ENCODE measurements at places on chromosomes 2 and 18.

GRCh38 chr2:205758051-205758450, 75.8 kb downstream of the NRP2 start:
- DNase-seq = no peak

GRCh38 chr2:28496781-28497180, 921 bp downstream of the PLB1 start:
- no peak for DNase-seq

DNA sequence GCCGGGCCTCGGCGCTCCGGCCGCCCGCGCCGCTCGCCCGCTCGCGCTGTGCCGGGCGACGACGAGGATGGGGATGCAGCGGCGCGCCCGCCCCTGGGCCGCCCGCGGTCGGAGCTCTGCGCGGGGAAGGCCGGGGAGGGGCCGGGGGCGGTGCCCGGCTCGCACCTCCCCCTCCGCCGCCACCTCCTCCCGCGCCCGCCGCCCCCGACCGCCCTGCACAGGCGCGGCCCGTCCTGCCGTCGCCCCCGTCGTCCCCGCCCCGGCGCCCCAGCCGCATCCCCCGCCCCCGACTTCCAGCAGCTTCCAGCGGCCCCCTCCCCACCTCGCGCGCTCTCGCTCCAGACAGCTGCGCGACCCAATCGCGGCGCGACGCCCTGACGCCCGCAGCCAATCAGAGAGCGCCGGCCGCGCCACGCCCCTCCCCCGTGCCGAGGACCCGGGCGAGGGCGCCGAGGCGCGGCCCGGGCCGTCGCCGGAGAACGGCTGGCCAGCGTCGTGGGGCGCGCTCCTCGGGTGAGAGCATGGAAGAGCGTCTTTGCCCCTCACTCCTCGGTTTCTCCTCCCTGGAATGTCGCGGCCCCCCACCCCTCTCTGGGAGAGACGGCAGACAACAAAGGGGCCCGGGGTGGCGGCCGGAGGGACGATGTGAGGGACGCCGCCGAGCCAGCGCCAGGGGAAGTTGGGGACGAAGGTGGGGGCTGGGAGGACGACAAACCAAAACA, at the start of gene MBOAT2:
Gene MBOAT2, minus strand, starts transcription at position 69 of the 722 bp plus-strand sequence. CDS start 70 bp downstream, outside the sequence.
- peak; percentile 86 for DNase-seq

DNA sequence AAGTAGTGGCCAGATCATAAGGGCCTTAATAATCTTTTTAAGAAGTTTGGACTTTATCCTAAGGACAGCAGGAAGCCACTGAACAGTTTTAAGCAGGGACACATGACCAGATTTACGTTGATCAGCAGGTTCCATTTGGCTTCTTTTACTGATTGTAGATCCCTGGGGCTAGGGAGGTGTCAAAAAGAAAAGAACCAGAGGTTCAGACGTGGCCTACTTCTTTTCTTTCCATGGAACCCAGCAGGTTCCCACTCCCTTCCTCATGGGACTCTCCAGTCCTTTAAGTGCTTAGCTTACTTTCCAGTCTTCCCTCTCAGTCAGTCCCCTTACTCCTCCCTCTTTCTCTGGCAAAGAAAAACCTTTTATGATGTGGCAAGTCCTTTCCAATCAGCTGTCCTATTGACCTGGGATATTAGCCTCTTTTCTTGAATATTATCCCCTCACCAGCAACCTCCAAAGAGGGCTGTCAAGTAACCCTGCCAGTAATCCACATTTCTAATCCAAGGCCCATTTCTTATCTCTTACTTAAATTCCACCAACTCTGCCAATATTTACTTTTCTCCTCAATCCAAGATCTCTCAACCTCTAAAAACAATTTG, 33.5 kb downstream of the NHEJ1 start:
- DNase-seq = no peak

GRCh38 chr2:240655931-240656886, 26.5 kb downstream of the AQP12B start:
- no peak for DNase-seq

GRCh38 chr2:128455721-128456050, 137.0 kb upstream of the HS6ST1 start:
- no peak for DNase-seq

- no peak for DNase-seq
Observed at GRCh38 chr2:85803704-85804425, 50.1 kb downstream of the ATOH8 start.

DNA sequence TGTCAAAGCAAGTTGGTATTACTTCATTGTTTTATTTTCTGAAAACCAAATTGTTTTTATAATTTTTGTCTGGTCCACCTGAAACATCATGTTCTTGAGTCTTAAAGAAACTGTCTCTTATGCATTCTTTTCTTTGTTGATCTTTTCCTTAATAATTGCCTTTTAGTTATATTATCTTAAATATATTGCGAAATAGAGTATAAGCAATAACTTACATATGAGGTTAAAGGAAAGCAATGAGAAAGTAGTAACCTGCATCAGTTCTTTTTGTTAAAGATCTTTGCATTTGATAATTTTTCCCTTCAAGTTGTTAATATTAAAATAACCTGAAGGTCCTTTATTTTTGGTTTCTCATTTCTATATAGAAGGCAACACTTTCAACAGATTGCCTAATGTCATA, 315.0 kb downstream of the CTNNA2 start:
- no peak for DNase-seq

GRCh38 chr2:39094717-39095363, 26.0 kb downstream of the SOS1 start:
- peak; percentile 53 for DNase-seq

DNA sequence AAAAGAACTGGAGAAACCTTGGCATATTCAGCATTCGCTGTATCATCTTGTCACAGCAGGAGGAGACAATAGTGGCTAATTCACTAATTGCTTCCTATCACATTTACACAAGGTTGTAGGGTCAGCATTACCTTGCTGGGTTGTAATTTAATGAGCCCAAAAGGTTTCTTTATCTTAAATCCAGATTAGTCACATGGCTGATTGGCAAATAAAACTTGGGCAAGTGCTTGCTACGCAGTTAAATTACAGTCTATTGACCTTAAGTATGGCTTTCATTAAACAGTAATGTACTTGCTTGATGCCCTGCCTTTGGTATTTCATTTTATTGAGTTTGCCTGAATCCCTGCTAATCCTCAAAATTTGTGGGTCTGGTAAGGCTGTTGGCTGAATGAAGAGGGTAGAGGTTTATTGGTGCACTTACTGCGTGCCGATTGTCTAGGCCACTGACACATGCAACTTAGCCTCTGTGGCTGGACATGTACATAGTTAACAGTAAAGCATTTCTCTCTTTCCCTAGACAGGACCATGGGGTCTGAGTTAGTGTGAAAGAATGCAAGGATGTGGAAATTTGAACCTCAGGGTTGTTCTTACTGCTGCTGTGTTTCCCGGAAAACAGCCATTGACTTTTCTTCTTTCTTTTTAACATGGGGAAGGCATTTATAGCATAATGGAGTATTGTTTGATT, 34.3 kb downstream of the FMNL2 start:
- DNase-seq = no peak

DNA sequence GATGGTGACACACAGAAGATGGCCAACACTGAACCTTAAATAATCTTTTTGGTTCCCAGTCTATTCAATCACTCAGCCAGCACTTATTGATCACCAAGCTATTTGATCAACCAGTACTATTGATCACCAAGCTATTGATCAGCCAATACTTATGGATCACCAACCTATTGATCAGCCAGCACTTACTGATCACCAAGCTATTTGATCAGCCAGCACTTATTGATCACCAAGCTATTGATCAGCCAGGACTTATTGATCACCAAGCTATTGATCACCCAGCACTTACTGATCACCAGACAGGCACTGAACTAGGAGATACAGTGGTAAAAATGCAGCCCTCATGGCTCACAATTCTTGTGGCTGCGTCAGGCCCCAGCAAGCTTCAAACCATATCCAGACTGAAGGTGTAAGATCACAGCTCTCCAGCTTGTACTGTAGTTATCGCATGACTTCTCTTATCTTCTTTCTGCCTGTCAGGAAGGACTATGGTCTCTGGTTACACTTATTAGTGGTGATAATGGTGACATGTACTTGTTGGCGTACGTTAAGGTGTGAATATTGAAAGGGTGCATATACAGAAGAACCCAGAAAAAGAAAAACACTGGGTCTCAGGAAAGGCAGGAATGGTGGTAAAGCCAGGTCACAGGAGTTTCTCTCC, 18.4 kb upstream of the B3GNT2 start:
- no peak for DNase-seq

DNA sequence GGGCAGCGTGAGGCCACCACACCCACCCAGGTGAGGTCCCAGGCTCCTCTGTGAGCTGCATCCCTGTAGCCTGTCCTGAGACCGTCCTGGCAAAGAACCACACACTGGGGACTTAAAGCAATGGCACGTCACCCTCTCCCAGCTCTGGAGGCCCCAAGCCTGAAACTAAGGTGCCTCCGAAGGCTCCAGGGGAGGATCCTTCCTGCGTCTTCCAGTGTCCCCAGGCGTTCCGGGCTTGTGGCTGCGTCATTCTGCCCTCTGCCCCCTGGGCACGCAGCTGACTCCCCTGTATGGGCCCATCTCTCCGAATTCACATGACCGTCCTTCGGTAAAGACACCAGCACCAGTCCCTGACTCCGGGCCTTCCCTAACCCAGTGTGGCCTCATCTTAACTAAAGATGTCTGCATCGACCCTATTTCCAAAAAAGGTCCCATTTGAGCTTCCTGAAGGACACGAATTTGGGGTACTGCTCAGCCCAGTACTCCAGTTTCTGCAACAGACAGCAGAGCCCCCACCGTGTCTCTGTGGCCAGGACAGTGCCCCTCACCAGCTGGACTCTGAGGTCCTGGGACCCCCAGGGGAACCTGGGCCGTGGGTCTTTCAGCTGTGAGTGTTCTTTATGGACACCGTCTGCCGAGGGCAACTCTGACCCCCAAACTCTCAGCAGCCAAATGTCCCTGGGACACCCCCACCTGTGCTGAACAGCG, 75.2 kb upstream of the CTDP1 start:
- no peak for DNase-seq

DNA sequence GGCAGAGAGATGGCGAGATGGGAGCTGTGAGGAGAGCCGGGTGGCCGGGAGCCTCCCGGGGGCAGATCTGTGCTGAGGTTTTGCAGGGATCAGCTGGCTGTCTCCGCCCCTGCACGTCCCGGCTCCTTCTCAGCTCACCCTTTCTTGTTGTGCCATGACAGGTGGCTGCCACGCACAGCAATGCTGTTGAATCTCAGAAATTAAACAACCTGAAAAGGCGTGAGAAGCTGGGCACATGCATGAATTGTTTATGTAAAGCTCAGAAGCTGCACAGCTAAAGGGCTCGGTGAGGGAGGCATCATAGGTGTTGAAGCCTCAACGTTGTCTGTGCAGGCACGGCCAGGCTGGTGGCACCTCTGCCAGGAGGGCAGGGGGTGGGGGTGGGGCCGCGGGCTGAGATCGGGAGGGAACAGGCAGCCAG, 858 bp upstream of the RTP5 start:
- DNase-seq = no peak

GRCh38 chr18:60110836-60111235, 211.0 kb downstream of the PMAIP1 start:
- no peak for DNase-seq

DNA sequence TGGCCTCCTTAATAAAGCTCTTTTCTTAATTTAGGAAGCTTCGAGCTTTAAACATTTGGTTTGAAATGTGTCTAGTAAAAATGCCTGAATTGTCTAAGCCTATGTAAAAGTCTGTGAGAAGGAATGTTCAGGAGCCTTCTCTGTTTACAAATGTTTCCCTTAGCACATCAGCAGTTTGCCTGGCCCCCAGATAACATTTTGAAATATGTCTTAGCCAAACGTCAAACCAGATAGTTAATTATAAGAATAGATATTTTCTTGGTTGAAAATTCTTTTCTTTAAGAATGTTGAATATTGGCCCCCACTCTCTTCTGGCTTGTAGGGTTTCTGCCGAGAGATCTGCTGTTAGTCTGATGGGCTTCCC, 498.6 kb downstream of the CCDC85A start:
- no peak for DNase-seq

GRCh38 chr2:137964066-137964858, at the start of gene HNMT:
Gene HNMT (plus strand): TSS chr2:137964473. CDS start chr2:137964492, 19 bp downstream.
- peak; percentile 90 for DNase-seq

- DNase-seq = no peak
Observed at GRCh38 chr2:241842067-241842415, 16.7 kb downstream of the PDCD1 start.

DNA sequence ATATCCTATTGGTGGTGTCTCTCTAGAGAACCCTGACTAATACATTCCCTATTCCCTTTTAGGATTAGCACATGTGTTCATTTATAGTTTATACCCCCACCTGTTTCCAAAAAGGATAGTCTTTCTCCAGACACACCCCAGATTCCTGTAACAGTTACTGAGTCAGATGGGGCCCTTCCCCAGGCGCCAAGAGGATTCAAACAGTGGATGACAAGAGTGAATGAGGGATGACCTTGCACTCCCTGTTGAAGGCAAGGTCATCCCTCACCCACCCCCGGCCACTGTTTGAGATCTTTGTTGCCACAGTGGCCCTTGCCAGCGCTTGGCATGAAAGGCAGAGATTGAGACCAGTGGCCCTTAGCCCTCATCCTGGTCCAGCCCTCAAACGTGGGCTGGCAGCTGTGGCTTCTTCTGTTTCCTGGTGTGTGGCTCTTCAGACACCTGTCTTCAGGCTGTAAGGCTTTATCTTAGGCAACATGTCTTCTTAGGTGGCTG, 15.3 kb upstream of the REEP1 start:
- no peak for DNase-seq

DNA sequence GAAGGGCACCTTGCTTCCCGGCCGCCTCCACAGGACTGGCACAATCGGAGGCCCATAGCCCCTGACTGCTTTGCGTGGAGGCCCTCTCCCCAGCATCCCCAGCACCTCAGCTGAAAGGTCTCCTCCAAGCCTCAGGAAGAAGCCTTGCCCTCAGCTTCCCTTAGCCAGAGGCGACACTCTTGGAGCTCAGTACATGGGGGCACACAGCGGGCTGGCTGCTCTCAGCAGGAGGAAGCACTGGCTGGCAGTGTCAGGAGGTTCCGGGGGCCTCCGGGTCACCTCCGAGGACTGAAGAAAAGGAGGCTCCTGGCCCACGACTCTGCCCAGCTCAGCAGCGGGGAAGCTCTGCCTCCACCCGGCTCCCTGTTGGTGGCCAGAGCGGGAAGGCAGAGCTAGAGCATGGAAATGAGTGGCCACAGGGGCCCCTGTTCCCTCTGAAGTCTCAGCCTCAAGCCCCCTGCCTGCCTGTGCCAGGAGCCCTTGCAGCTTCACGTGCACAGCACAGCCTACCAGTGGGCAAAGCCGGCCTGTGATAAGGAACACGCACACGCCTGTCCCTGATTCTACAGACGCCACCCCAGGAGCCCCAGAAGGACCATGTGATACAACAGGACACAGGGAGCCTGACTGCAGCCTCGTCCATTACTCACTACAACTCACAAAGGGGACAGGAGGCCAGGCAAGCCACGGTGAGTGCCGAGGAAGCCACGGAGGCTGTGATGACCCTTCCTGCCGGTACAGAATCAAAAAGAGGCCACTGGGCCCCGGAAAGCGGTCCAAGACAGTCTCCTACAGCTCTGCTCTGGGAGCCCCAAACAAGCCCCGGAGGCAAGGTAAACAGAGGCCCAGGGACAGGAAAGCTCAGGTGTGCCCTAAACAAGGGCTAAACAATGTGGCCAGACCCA, 15.5 kb downstream of the HDAC4 start:
- DNase-seq = no peak

All from hematopoietic multipotent progenitor cell treated with erythropoietin and hydrocortisone succinate and interleukin-3 and kit ligand, for 8 days (in vitro differentiated cells).